HT1080 (cell line): ENCODE measurements at places on chromosomes 12 and 14.

GRCh38 chr12:11764837-11765236 lies 115.4 kb downstream of the ETV6 start:
- DNase-seq, result no peak

DNA sequence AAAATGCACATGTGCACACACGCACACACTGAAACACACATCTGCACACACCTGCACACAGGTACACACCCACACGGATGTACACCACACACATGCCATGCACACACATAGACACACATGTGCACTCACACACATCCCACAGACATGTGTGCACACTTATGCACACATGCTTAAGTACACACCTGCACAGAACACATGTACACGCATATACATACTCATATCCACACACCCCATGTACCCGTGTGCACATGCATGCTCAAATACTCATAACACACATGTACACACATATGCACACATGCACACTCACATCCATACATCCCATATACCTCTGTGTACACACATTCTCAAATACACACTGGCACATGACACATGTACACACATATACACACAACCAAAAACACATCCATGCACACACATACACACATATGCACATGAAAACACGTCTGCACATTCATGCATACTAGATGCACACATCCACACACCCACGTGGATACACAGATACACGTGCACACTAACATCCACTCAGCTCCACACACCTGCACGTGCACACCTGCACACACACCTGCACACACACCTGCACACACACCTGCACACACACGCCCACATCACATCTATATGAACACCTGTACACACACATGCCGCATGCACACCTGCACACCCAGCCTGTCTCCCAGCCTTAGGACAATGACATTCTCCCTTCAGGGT lies 336.7 kb downstream of the ADGRD1 start:
- DNase-seq, result no peak

- no peak for DNase-seq
Observed at GRCh38 chr14:23626946-23627345, 9.2 kb upstream of the DHRS2 start.

DNA sequence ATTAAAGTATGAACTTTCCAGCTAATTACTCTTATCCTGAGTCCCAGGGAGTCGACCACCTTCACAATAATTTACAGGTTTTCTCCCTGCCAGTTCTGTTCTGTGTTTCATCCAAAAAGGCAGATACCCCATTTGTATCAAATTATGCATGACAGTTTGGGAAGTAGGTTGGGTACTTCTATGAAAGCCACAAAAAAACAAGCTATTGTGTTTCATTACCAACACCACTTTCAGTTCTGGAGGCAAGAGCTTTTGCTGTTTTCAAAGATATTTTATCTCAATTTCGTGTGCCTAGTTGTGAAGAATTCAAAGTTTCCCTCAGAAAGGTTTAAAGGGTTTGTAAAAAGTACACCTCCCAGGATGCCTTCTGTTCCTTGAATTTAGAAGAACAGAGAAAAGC lies 557.4 kb downstream of the FLRT2 start:
- no peak for DNase-seq

GRCh38 chr14:55451950-55452349 lies 11.5 kb upstream of the TBPL2 start:
- no peak for DNase-seq

DNA sequence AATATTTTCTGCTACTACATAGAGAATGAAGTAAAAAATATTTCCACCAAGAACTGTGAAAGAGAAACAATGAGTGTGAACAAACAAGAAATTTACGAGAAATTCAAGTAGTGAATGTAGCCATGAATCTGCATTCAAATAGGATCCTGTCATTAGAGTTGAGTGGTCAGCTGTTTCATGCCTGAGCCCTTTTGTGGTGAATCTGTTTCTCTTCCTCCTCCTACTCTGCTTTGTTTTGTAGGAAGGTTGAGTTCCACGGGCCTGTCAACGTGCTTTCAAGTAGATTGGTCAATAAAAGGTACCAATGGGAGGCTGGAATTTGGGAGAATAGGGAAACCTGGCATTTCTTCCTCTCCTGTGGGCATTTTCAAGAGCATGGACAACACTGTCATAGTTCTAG lies 1749.6 kb upstream of the FLRT2 start:
- no peak for DNase-seq

- no peak for DNase-seq
Observed at GRCh38 chr12:93002293-93003054, 73.4 kb upstream of the EEA1 start.

DNA sequence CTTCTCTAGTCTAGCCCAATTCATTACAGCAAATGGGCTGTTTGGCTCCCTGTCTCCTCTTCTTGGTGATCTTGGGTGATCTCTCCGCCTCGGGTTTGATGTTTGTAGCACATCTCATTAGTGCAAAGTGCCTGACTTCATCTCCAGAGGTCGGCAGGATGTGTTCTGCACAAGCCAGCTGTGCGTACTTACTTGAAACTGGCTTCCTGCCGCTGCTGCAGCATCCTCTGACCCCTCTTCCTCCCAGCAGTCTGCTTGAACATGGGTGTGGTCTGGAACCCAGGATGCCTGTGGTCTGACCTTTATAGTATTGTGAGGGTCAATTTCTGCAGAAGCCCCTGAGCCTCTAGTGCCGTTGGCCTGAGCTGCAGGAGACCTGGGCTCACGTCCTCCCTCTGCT lies 99.2 kb downstream of the BEGAIN start:
- DNase-seq, result no peak

DNA sequence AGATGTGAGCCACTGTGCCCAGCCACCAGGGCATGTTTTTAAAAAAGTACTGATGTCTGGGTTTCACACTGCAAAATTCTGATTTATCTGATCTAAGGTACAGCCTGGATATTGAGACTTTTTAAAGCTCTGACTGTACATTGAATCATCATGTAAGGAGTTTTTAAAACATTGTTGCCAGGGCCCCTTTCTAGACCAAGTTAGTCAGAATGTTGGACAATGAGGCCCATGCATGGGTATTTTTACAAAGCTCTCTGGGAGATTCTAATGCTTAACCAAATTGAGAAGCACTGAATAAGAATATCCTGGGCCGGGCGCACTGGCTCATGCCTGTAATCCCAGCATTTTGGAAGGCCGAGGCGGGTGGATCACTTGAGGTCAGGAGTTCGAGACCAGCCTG lies 16.7 kb downstream of the TMEM19 start:
- DNase-seq, result no peak

- peak; percentile 63 for DNase-seq
Observed at GRCh38 chr14:100341301-100342031, 18.3 kb downstream of the SLC25A47 start.

DNA sequence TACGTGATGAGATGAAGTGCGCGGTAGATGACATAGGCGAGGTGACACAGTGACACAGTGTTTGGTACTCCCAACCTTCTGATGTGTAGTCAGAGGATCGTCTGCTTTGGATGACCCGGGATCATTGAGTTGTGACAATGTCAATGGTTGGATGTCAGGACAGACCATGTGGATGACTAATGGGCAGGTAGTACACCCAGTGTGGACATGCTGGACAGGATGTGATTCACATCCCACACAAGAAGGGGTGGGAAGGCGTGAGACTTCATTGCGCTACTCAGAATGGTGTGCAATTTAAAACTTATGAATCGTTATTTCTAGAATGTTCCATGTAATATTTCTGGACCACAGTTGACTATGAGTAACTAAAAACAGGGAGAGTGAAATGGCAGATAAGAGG lies 23.8 kb downstream of the MAP3K9 start:
- peak; percentile 79 for DNase-seq
